ENCODE measurements at places on chromosomes 7 and 10. TPM values are rescaled to one million over a fixed set of nuclear protein-coding genes. Genes with fewer than 3 reads are reported as not detected.

- DNase-seq = no peak
These were observed 46.9 kb upstream of the TRIM8 start for GRCh38 chr10:102597131-102597991.

GRCh38 chr10:69855346-69856111 lies 53.8 kb downstream of the COL13A1 start:
- no peak for DNase-seq

The GNGT1 gene
- polyA plus RNA-seq = not detected

GRCh38 chr7:27605283-27605682 lies 57.4 kb downstream of the HIBADH start:
- no peak for DNase-seq

The FFAR4 gene
- polyA plus RNA-seq = not detected

The NUP42 gene
- 40.8 TPM for polyA plus RNA-seq

- DNase-seq = no peak
These were observed 57.8 kb downstream of the MICU1 start for GRCh38 chr10:72567889-72568640.

The HMX2 gene
- not detected for polyA plus RNA-seq

The SEMA3A gene
- polyA plus RNA-seq = not detected

The ITGA8 gene
- polyA plus RNA-seq = not detected

- no peak for DNase-seq
These were observed 678.8 kb downstream of the INHBA start for GRCh38 chr7:41024126-41024525.

The PVRIG gene
- 68.2 TPM for polyA plus RNA-seq

- DNase-seq = no peak
These were observed 39.5 kb downstream of the DIP2C start for GRCh38 chr10:649798-650440.

DNA sequence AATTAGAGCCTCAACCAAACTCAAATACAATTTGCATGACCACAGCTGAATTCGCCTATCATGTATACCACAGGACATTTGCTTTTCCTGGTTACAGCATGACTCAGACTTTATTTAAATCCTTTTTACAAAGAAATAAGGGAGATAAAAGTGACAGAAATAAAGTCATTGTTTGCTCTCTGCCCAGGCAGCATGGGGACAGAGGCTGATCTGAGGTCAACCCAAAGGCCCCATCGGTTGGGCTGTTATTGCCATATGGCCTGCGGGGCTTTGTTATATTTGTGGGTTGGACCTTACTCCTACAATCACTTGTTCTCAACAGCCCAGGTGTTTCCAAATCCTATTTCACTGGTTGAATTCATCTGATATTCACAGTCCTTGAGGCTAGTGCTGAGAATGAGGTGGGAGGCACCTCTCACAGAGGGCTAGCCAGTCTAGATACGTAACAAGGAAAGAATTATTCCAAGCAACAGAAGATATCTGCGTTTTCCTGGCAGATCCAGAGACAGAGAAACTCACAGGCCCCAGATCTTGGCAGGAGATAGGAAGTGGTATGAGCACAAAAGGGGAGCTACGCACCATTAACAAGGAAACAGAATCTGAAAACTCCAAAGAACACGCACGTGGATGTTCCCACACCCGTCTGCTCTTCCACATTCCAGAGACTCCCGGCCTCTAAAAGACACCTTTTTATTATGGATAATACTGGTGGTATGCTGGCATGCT lies 117.3 kb downstream of the HIPK2 start:
- DNase-seq = no peak

The TMEM176B gene
- not detected for polyA plus RNA-seq

GRCh38 chr10:119403921-119404320 lies 138.6 kb downstream of the RGS10 start:
- DNase-seq = no peak

GRCh38 chr7:44461387-44461786 lies 29.1 kb downstream of the NUDCD3 start:
- peak; percentile 25 for DNase-seq

- DNase-seq = no peak
These were observed 50.1 kb downstream of the COL1A2 start for GRCh38 chr7:94444813-94445212.

The DHTKD1 gene
- polyA plus RNA-seq = 9.0 TPM

The MYOZ1 gene
- polyA plus RNA-seq = not detected

DNA sequence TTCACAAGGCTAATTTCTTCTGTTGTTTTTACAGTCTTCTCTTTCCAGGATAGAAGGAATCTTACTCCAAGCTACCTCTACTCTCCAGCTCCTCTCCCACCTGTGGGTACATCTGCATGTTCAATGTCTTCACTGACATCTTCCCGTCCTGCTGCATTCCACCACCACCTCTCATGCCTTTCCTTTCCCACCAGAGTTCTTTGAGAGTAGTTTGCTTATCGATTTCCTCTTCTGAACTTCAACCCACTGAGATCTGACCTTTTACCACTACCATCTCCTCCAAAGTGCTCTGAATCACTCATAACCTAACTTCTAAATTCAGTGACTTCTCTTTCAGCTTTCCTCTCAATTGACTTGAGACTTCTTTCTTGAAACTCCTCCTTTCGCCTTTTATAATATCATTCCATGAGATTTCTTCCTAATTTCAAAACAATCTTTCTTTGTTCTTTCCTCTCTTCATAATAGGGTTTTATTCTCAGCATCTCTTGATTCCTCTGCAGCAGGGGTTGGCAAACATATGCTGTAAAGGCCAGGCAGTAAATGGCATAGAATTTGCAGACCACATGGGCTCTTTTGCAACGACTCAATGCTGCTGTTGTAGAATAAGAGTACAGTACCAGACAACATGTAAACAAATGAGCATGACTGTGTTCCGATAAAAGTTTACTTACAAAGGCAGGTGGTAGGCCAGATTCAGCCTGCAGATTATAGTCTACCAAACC lies 22.1 kb downstream of the ACSL5 start:
- DNase-seq = no peak

- DNase-seq = no peak
These were observed 72.2 kb downstream of the MCU start for GRCh38 chr10:72764151-72764550.

The COL28A1 gene
- polyA plus RNA-seq = not detected

DNA sequence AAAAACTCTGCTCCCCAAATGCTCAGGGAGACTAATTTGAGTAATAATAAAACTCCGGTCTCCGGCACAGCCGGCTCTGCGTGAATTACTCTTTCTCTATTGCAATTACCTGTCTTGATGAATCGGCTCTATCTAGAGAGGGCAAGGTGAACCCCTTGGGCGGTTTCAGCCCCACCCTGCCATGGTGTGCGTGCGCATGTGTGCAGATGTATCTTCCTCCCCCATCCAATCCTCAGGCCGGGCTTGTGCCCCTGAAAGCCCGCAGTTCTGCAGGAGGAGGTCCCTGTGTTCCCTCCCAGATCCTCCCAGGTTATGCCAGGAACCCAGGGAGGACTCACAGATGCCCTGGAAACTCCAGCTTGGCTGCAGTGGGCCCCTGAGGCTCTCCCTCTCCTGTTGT lies 48.3 kb upstream of the MYL10 start:
- DNase-seq = no peak

The AZGP1 gene
- not detected for polyA plus RNA-seq

- no peak for DNase-seq
These were observed 550.0 kb downstream of the REEP3 start for GRCh38 chr10:64071218-64071617.

The INA gene
- polyA plus RNA-seq = not detected

GRCh38 chr10:79241990-79242619 lies 105.2 kb upstream of the PPIF start:
- peak; percentile 68 for DNase-seq

- DNase-seq = no peak
These were observed 11.1 kb downstream of the STK17A start for GRCh38 chr7:43594020-43594419.

DNA sequence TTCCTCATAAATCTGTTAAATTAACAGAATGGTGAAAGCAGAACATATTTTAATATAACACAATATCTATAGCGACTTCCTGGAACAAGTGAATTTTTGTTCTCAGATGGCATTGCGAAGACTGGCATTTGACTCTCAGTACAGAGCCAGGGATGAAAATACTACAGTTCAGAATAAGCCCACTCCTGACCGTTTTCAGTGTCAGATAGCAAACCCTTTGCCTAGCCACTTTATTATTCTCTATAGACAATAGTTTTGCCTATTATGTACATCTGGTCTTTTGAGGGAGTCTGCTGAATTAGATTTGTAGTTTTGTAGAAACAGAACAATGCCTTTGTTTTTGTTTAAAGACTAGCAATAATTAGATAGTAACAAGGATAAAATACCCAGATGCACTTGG lies 2.3 kb downstream of the MINPP1 start:
- DNase-seq = no peak

DNA sequence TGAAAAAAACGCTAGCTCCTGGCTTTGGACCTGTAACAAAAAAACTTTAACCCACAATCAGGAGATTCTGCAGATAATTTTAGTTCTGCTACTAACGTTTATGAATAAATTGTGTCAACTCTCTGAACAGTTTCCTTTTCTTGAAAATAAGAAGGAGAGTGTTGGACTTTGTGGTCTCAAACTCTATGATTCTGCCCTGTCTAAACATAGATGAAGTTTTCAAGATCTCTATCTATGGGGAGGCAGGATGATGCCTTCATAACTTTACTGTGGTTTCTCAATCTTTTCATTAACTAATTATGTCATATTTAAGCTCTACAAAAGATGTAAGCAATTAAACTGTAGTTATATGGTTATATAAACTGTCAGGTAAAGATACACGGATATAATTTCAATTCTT lies 162.0 kb downstream of the REEP3 start:
- DNase-seq = no peak

GRCh38 chr7:102220229-102220850 lies 66.3 kb upstream of the SH2B2 start:
- DNase-seq = no peak

GRCh38 chr7:7209412-7210050 lies 27.2 kb downstream of the C1GALT1 start:
- no peak for DNase-seq

The PLAU gene
- polyA plus RNA-seq = not detected

GRCh38 chr7:1137517-1138167 lies 22.4 kb downstream of the ZFAND2A start:
- no peak for DNase-seq

DNA sequence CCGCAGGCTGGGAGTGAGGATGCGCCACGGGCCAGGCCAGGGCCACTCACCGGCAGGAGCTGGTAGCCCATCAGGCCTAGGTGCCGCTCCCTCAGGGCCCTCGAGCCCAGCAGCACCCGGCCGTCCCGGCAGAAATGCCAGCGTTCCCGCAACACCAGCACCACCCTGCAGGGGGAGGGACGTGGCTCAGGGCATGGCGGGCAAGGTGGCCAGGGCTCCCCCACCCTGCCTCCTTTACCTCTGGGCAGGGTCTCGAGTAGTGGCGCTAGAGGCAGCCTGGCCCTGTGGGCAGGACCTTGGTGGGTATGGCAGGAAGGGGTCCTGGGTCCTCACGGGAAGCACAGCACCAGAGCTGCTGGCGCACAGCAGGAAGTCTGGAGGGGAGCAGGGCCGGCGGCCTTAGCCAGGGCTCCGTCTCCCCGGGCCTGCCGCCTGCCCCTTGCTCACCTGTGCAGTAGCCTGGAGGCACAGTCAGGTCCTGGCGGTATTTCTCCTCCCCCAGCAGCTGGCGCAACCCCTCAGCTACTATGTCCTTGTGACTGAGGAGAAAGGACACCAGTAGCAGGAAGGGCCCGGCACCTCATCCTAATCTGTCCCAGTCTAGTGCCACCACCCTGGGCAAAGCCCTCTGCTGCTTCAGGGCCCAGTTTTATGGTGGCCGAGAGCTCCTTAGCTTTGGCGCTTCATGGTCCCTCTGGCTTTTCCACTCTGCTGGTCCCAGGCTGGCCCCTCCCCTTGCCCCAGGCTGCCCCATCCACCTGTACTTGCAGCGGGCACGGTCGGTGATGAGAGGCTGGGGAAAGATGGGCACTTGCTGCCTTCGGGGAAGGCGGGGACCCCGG lies 3.5 kb downstream of the FASTK start:
- DNase-seq = no peak

GRCh38 chr7:4169455-4169854 lies 512.6 kb upstream of the FOXK1 start:
- no peak for DNase-seq

The COL17A1 gene
- not detected for polyA plus RNA-seq

The FGL2 gene
- polyA plus RNA-seq = 4.6 TPM

The INTS1 gene
- 29.2 TPM for polyA plus RNA-seq

DNA sequence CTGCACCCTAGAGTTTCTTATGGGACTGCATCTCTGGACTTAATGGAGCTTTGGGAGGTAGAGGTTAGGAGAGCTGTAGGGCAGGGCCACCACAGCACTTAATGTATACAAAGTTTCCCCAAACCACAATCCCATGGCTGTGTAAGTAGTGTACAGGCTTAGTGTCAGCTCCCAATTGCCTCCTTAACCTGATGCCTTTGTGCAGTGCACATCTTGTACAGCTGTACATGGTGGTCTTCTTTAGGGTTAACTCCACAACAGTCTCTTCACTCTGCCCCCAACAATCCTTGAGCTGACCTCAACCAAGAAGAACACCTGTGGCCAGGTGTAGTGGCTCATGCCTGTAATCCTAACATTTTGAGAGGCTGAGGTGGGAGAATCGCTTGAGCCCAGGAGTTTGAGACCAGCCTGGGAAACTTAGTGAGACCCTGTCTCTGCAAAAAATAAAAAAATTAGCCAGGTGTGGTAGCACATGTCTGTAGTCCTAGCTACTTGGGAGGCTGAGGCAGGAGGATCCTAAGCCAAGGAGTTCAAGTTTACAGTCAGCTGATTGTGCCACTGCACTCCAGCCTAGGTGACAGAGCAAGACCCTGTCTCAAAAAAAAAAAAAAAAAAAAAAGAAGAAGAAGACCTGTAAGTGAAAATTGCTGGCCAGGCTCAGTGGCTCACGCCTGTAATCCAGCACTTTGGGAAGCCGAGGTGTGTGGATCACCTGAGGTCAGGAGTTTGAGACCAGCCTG lies 6.8 kb downstream of the PLAU start:
- DNase-seq = no peak

The CYP17A1 gene
- not detected for polyA plus RNA-seq

- DNase-seq = no peak
These were observed 46.9 kb downstream of the KMT2E start for GRCh38 chr7:105060923-105061322.

DNA sequence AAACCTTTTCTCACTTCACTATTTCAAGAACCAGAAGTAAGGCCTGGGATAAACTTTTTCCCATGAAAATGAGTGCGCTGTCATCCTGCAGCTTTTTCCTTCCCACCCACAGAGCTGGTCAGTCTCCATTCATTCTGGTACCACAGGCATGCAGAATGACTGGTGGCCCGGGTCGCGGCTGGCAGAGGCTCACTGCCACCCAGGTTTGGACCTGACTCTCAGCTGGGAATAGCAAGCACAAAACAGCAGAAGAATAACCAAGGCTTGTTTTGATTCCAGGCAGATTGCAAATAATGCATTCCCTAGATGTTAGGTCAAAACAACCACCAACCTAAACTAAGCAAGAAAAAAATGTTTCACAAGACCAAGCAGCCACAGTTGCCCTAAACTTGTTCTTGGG lies 190.5 kb upstream of the NRP1 start:
- DNase-seq = no peak

All from CD4-positive, alpha-beta memory T cell (primary cell).